Activated CD4-positive, alpha-beta T cell treated with anti-CD3 and anti-CD28 coated beads, Interleukin-2, amount 50 U/mL, for 24 hours (primary cell): ENCODE measurements at places on chromosomes 16 and 17.

GRCh38 chr16:72220875-72221629 is 49.1 kb upstream of the PMFBP1 start:
- no peak for DNase-seq

DNA sequence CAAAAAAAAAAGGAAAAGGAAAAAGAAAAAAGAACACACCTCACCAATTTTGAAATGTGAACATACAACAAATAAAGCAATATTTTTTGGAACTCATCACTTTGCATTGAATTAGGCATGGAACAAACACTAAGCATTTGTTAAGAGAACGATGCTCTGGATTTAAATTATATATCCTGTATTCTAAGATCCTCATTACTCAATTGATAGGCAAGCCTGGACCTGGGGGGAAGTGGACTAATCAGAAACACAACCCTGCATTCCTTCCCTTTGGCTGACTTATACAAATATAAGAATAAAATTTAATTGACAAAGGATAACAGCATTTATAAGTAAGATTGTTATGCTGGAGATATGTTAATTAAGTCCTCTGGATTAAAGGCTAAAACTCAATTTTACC is 2.2 kb downstream of the GJC1 start:
- DNase-seq = no peak

- DNase-seq = no peak
Measured at GRCh38 chr17:73133911-73134649, 30.7 kb upstream of the SSTR2 start.

DNA sequence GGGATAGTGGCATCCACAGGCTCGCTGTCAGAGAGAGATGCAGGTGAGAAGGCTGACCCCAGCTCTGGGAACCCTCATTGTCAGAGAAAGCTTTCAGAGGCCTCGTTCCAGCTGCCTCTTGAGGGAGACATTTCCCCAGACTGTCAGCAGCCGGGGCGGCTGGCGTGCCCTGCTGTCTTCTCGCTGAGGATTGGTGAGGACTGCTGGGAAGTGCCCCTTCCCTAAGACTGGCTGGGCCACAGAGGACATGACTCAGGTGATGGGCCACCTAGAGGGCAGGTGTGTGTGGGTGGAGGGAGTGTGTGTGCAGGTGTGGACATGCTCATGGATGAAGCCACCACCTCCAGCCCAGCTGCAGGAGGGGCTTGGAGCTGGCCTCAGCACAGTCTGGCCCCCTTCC is 25.3 kb downstream of the SPACA3 start:
- no peak for DNase-seq

DNA sequence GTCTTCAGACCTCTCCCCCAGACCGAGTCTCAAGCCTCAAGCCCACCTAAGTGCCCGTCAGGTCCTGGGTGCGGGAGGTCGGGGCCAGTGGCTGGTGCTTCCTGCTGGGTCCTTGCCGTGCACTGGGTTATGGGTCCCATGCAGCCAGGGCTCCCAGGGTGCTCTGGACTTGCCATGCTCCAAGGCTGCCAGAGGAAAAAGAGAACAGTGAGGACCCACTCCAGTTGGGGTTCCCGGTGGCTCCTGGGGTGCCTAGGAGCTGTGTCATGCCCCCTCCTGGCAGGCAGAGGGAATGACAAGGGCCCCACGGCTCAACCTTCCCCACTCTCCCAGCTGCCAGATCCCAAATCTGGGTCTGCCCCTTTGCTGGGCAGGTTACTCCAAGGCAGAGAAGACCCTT is 3.8 kb downstream of the SNX20 start:
- no peak for DNase-seq

DNA sequence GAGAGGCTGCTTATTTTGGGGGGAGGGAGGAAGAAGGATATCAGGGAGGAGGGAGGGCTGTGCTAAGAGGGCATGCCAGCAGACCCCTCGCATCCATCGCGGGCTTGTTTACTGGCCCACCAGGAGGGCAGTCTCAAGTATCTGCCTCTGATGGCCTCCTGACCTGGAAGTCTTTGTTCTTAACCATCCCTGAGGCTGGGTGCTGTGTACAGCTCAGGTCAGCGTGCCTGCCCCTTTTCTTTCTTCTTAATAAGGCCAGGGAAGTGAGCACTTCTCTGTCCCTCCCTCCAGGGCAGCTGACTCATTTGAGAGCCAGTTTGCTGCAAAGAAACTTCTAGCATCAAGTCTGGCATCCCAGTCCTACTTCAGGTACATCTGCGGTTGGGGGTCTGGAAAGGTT is 157.0 kb downstream of the CCDC182 start:
- DNase-seq = no peak

GRCh38 chr16:89505204-89506112 is 2.7 kb upstream of the SPG7 start:
- peak; percentile 93 for DNase-seq

DNA sequence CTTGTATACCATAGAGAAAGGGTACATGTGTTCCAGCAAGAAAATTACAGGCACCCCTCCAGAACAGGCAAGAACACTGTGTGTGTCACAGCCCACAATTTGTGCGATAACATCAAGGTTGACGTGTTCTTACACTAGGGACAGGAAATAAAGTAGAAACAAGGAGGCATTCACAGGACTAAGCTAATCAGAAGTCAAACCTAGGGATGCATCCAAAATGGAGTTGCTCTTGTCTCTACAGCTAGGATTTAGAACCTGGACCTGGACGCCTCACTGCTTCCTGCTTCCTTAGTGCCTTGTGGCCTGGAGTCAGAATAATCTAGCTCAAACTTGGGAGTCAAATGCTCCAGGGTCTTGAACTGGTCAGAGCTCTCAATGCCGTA is 41.3 kb downstream of the GINS3 start:
- no peak for DNase-seq

DNA sequence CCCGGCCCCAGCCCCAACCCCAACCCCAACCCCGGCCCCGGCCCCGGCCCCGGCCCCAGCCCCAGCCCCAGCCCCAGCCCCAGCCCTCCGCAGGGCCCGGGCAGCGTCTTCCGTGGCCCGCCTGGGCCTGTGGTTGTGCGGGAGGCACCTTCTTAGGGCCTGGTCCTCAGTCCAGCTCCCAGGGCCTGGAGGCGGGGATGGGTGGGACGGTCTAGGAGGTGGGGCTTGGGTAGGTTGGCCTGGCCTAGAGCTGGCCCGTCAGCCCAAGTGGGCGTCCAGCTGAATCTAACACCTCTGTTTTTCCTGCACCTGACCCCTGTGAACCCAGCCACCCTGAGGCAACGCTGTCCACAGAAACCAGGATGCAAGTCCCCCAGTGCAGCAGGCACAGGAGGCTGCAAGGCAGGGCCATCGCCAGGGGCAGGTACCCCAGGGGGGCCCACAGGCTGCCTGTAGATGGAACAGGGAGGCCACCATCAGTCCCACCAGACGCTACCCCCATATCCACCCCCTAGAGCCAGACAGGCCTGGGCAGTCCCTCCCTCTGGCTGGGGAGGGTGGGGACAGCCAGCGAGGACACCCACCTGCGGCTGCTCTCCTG is 8.8 kb downstream of the MSLN start:
- no peak for DNase-seq

DNA sequence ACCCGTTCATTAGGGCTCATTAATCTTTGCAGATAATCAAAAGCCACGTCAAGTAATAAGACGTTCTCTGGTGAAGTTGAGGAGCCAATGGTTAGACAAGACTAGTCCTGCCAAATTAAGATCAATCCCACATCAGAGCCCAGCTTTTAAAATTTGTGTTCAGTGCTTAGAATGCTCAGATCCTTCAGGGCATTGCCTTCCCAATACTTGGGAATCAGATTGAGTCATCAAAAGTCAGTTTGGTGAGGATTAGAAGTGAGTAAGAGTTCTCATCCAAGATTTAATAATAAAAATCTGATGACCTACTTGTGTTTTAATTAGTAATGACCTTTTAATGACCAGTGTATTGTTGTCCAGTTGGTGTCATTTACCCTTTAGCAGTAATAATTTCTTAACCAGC is 19.8 kb downstream of the MAP2K4 start:
- DNase-seq = no peak

DNA sequence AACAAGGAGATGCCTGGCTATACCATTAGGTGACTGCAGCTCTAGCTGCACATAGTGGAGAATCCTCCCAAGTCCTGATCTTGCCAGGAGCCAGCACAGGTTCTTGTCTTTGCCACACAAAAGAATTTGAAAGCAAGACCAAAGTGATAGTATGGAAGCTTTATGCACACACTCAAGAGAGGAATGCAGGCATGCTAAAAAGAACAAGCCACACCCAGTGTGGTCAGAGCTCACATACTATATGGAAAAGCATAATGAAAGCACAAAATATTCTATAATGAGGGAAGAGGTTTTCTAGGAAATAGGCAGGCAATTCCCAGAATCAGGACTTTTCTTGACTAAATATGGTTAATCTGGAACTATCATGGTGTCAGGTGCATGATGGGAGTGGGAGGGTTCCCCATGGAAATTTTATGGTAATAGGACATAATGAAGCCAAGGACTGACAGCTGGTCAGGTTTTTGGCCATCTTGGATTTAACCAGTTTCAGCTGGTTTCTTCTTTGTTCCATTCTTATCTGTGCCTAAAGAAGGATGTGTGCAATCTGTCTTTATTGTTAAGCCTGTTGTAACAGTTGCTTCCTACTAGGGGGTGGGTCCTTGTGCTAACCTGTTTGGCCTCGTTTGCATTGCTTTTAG is 171.6 kb downstream of the ZNF18 start:
- DNase-seq = no peak

- no peak for DNase-seq
Measured at GRCh38 chr16:15466886-15467781, 32.7 kb downstream of the BMERB1 start.

DNA sequence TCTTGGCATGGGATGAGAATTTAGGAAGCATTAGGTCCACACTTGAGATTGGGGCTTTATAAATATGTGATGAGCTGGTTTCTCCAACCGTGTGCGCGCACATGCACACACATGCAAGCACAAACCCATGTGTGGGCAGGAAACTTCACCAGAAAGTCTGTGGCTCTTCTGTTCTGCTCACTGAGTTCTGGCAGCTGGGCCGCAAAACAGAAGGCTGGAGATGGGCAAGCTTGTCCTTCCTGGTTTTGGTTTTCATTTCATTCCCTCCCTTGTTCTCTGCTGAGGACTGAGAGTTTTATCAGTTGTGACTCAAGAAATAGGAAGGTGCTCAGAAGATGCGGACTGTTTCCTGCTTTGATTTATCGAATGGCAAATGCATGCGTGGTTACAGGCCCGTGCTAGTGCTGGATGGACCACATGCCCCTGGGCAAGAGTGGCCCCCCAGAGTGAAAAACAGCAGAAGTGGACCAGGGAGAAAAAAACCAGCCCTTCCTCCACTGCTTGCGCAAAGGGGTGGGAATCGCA is 14.1 kb downstream of the MAP3K14 start:
- DNase-seq = no peak

- no peak for DNase-seq
Measured at GRCh38 chr17:12856416-12856815, 67.1 kb downstream of the ARHGAP44 start.

- DNase-seq = no peak
Measured at GRCh38 chr16:76464955-76465620, 187.9 kb downstream of the CNTNAP4 start.

DNA sequence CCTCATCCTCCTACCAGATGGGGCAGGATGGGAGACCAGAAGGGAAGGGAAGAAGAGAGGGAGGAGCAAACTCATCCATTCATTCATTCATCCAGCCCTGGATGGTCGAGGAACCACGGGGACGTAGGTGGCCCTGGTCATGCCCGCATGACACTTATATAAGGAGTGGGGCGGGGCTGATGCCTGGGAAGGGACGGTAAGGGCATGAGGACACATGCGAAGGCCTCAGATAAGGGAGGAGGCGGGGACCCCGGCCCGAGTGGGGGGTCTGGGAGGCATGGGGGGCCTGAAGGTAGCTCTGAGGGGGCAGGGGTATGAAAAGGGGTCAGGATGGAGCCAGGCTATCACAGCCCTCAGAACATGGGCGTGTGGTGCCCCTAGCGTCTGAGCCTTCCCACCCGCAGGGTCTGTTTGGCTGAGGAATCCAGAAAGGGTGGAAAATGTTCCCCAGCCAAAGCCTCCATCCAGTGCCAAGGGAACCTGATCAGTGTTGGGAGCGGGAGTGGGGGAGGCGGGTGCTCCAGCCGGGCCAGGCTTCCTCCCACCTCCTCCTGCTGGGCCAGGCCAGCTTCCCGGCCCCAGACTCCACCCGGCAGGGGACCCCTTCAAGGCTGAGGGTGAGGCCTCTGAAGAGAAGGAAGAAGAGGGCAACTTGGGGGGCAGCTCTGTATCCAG is 17.6 kb upstream of the CD79B start:
- DNase-seq = no peak

- DNase-seq = no peak
Measured at GRCh38 chr17:4443476-4443875, 9.7 kb downstream of the SPNS3 start.

DNA sequence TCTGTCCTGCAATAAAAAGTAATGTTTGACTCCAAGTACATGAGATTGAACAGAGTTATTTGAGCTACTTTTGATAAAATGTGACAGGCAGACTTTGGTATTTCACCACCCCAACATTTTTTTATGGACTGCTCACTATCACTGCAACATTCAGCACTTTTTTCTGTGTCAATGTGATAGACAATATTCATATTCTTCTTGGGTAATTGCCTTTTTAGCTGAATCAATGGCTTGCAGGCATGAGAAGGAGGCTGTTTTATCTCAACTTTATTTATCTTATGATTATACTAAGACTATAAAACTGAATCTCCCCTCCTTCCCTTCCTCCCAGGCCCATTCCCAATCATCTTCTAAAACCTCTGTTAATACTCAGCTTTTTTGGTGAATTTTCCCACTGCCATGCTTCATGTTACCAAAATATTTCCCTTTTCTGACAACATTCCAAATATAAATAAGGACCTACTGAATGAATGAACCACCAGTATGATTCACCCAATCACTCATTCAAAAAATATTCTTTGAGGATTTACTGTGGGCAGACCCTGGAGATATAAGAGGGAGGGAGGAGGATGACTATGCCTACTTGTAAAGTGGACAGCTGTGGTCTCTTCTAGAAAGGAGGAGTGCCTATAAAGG is 67.6 kb downstream of the CDH13 start:
- no peak for DNase-seq
